ENCODE measurements at places on chromosomes 2 and 18.

- DNase-seq, result no peak
Observed at GRCh38 chr2:12127638-12128037, 381.2 kb downstream of the LPIN1 start.

- peak; percentile 91 for DNase-seq
Observed at GRCh38 chr2:119011162-119011909, 69.3 kb downstream of the MARCO start.

GRCh38 chr2:211373203-211373602 lies 816.8 kb downstream of the CPS1 start:
- DNase-seq, result no peak

- no peak for DNase-seq
Observed at GRCh38 chr2:118774458-118775133, 72.9 kb downstream of the EN1 start.

GRCh38 chr2:230453006-230453405 lies 37.0 kb downstream of the SP100 start:
- peak; percentile 47 for DNase-seq

GRCh38 chr2:197704434-197705120 lies 592 bp upstream of the MARS2 start:
- no peak for DNase-seq

DNA sequence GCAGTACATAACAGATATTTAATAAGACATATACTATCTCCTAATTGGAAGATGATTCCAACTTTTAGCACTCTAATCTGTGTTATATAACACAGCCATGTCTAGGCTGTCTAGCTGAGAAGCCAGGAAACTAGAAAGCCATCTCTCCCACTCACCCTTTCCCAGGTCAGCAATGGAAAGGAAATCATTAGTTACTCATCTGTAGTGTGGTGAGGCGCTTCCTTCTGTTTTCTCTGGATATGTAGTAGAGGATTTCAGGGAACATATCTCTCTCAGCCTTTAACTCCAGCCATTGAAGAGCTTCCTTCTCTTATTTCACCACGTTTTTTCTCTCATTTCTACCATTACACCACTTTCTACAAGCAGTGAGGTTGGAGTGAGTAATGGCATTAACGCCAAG lies 19.4 kb downstream of the RBBP8 start:
- peak; percentile 23 for DNase-seq

DNA sequence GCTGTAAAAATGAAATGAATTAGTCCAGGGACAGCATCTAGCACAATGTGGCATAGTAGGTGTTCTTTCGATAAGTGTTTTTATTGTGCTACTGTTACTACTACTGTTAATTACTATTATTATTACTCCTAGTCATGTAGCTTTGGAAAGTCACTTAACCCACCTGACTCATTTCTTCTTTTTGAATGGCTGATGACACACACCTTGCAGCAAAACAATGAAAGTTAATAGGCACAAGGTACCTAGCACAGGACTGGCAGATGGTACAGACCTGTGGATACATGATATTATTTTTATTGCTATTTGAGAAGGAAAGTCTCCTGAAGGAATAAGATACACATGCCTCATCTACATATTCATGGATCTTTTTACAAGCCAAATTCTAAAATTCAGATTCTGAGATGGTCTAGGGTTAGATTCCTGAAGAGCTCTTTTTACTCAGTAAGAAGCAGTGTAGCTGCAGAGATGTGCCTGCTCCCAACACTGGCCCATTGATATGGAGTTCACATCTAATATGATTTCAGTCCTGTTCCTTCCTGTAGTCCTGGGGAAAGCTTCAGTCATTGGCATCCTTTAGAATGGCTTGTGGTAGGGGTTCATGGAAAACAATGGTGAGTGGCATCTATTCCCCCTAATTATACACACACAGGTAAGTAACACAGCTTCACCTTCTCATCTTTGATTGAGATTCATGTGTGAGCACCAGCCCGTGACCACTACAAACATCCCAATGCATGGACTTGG lies 7.9 kb upstream of the ERMN start:
- DNase-seq, result no peak

DNA sequence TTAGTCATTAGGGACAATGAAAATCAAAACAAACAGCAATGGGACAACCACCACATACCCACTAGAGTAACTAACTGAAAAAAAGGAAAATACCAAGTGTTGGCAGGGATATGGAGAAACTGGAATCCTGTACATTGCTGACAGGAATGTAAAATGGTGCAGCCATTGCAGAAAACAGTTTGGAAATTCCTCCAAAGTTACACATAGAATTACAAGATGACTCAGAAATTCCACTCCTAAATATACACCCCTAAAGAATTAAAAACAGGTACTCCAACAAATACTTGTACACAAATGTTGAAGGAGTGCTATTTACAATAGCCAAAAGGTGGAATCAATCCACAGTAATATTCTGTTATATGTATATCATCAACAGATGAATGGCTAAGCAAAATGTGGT lies 110.9 kb downstream of the ROCK1 start:
- DNase-seq, result no peak

DNA sequence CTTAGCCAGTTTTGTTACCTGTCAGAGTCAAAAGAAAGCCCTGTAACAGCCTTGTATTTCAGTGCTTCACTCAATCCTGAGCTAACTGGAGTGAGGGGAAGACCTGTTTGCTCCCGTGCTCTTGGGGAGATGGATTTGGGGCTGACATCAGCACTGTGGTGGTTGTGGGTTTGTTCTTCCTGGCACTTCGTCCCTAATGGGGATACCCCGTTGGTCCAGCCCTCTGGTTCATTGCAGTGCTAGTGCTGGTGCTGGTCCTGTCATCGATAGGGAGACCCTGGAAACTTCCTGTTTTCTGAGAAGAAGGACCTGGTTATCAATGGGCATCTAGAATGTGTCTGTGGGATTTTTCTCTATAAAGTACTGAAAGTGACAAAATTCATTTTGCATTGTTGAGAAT lies 205.4 kb downstream of the ZNF407 start:
- DNase-seq, result no peak

- peak; percentile 57 for DNase-seq
Observed at GRCh38 chr18:7452331-7452730, 114.8 kb upstream of the PTPRM start.

DNA sequence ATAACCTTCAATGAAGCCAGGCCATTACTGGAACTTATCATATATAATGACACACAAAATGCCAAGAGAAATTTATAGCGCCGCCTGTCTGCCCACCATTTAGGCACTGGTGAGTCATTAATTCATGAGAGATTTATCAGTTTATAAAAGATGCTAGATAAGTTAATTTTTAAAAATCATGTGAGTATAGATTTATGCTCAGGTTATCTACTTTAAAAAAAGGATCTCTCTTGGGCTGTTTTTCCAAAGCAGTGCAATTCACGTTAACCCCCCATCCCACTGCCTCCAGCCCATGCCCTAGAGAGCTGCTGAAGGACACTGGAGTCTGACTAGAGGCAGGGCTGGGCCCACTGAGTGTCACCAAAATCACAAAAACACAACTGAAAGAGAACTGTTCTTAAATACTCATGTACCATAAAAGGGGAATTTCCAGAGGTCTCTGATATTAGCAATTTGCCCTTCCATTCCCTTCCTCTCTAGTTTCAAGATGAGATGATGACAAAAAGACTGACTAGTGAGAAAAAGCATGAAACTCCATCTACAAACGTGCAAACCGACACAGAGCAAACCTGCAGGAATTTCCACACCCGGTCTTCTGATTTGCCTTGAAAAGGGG lies 160.8 kb downstream of the BCL2 start:
- DNase-seq, result peak; percentile 84

DNA sequence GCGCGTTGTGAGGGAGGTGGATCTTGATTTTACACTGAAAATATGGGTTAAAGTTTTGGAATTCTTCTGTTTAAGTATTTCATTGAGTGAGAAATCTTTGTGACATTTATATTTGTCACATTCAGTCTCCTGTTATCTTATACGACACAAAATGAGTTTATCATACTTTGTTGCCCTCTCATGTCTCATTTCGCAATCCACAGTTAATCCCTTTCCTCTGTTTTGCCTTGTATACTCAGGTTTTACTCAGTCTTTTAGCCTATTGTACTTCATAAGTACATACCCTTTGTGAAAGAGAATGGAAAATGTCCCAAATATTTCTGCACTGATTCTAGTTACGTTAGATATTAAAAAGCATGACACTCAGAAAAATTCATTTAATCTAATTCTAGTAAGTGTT lies 142.7 kb downstream of the ATP9B start:
- no peak for DNase-seq

DNA sequence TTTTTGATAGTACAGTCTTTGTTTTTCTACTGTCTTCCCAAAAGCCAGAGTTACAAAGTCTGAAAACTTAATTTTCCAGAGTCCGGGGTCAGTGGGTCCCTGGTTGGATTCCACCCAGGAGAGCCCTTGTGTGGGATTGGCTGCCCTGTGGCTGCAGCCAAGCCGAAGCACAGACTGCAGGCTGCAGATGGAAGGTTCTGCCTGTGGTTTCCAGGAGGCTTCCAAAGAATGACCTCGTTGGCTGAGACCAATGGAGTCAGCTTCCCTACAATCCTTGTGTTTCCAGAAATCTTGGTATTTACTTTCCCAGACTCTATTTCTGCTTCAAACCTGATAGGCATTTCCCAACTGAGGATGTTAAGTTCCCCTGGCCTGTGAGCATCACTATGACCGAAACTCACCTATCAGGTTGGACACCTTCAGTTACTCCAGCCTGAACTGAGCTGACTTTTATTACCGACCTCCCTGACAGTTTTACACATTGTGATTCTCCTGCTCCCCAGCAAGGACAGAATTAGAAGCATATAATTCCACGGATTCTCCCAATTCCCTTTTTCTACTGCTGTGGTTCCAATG lies 117.5 kb upstream of the CCDC68 start:
- DNase-seq, result no peak

DNA sequence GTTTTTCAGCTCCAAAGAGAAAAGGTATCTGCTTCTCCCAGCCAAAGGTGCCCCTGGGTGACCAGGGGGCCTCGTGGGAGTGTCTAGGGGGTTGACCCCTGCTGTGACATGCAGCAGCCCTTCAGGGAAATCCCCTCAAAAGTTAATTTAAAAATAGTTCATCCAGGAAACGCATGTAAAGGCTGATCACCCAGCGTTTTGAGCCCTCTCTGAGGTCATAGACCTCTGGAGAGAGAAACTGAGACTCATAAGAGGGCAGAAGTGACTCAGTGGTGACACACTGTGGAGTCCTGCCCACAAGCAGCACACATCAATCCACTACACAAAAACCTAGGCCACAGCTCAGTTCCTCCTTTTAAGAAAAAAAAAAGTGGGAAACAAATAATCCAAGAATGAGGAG lies 11.9 kb downstream of the GAL3ST2 start:
- peak; percentile 65 for DNase-seq

DNA sequence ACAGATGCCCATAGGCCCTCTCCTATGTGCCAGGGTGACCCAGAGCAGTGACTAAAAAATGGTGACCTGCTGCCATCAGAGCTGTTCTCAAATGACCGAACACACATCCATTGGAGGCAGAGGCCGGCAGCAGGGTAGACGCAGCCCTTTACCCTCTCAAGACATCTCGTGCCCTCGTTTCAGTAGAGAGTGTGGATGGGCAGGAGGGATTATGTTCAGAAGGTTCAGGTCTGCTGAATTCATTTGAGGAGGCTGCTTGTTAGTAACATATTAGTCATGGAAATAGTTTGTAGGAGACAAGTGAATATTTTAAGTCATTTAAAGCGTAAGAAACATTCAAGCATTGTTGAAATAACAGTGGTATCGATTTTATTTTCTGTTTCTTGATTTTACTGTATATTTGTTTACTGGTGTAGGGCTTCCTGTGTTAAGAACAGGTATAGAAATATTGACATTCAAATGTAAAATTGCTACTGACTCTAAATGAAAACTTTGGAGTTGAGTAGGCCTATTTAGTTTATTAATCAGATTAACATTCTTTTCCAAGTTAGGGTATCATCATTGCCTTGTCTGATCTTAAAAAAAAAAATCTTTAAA lies 82.6 kb downstream of the ZNF532 start:
- no peak for DNase-seq

DNA sequence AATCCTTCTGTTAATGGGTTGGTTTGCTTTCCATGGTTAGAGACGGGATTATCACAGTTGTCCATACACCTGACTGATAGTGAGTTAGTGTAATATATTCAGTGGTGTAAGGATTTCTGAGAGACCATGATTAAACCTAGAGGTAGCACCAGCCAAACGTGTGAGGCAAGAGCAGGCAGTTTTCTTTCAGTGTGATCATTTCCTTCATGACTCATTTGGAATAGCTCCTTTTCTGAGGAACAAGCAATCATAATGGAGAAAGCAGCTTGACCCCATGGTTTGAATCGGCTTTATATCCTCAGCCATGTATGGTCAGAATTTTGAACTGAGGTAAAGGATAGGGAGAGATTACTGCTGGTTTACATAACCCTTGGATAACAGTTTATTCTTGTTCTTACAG lies 2.9 kb downstream of the MXD1 start:
- peak; percentile 91 for DNase-seq

GRCh38 chr18:58097121-58097906 lies 53.3 kb downstream of the NEDD4L start:
- DNase-seq, result peak; percentile 33

GRCh38 chr2:235901243-235901642 lies 266.9 kb downstream of the GBX2 start:
- no peak for DNase-seq

- DNase-seq, result no peak
Observed at GRCh38 chr2:120482334-120482733, 136.4 kb downstream of the INHBB start.

GRCh38 chr2:102512161-102512560 lies 39.1 kb downstream of the SLC9A4 start:
- no peak for DNase-seq

DNA sequence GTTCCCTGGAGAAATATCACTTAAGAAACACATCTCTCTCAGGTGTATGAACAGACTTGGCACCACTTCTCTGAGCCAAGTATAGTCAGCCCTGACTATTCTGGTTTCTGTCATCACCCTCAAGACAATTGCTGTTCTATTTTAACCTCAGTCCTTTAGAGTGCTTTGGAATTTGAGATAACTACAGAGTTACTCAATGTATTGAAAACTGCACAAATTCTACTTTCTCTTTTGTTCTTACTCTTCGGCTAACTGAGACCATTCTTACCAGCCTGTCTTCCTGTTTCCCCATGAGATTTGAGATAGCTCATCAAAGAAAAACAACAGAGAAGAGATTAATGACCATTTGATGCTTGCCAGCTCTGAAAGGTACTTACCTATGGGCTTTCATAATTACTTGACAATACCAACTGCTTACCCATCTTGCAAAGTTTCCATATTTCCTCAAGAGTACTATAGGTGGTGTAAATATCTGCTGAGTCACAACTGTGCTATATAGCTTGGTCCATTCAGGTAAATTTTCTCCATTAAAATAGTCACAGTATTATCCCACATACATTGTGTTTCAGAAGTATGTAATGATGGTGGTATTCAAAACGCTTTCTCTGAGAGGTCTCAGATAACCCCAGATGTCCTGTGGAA lies 467.5 kb upstream of the CHST9 start:
- DNase-seq, result no peak

- DNase-seq, result no peak
Observed at GRCh38 chr2:54073796-54074195, 41.6 kb upstream of the ACYP2 start.

- DNase-seq, result peak; percentile 39
Observed at GRCh38 chr2:56009758-56010458, 86.3 kb upstream of the EFEMP1 start.
